ENCODE measurements at places on chromosomes 5 and 9. TPM values are rescaled to one million over a fixed set of nuclear protein-coding genes. Genes with fewer than 3 reads are reported as not detected.

DNA sequence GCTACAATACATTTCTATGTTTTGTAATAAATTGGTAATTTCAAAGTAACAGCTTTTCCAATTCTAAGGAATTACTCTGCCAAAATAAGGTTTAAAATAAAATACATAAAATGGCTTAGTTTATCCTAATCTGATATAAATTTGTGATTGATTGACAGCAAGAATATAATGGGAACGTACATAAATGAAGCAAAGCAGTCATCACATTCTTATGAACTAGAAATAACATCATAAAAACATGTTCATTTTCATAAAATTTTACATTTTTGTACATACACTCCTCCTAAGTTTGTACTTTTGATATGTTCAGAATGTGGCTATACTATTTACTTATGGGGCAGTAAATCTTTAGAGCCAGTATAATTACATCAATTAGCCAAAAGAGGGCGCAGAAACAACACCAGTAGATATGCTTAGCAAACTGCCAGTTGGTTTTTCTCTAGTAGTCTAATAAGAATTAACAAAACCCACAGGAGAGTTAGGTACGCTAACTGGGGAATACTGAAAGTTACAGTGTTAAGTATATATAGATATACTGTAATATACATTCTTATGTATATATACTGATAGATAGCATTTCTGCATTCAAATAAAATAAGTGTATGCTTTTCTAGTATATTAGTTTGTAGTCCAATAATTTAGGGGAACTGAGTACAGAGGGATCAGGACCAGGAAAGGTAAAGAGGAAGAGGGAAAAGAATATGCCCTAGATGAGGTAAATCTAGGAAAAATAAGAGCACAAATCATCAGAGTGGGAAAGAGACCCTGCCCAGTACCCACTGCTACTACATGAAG lies 76.8 kb downstream of the ZDHHC21 start:
- H3K4me3 ChIP-seq = no peak overlapping the region
- no peaks in the 10 kb centered on the region for H3K36me3 ChIP-seq
- no peak for DNase-seq
- H3K27ac ChIP-seq = no peak overlapping the region
- no peaks in the 10 kb centered on the region for H3K4me1 ChIP-seq

DNA sequence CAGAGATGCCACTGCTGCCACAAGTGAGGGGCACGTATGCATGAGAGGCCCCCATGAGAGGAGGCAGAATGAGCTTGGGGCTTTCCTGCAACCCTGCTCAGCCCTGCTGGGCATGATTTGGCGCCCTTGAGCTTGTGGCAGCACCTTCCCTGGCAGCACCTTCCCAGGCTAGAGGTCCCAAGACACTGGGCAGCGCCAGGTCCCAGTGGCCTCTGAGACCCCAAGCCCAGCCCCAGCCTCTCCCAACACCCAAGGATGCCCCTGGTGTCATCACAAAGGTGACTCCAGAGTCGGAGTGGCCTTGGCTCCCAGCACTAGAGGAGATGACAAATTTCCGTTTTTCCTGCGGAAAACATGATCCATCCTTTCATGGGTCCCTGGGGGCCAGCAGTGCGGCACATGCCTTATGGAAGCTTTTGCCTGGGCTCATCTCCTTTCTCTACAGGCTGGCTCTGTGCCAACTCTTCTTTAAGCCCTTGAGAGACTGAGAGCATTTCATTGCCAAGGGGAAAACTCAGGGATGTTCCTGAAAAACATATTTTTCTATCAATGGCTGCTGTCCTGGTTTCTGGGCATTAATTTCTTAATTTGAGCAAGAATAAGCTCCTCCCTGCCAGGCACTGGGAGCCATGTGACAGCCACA lies 77.1 kb upstream of the ADAMTS2 start:
- DNase-seq = no peak
- H3K27me3 ChIP-seq = no peaks in the 10 kb centered on the region
- no peak overlapping the region for H3K27ac ChIP-seq
- no peaks in the 10 kb centered on the region for H3K4me1 ChIP-seq
- H3K4me3 ChIP-seq = no peak overlapping the region
- H3K36me3 ChIP-seq = no peaks in the 10 kb centered on the region

DNA sequence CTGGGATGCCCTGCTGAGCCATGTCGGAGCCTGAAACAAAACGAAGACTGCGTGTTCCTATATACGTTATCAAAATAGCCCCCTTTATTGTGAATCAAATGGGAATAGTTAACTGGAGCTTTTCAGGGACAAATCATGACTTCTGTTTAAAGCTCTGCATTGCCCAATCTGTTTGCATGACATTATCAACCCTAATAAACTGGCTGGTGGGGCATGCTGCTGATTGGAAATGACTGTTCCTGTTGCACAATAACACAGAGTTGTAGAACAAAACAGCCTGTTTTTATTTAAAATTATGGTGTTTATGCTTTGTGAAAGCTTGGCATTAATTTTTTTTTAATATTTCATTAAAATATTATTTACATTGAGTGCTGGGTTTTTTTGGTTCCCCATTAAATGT lies 215.5 kb downstream of the TMEM167A start:
- no peak overlapping the region for H3K4me3 ChIP-seq
- no peaks in the 10 kb centered on the region for H3K27me3 ChIP-seq
- H3K4me1 ChIP-seq = no peaks in the 10 kb centered on the region

DNA sequence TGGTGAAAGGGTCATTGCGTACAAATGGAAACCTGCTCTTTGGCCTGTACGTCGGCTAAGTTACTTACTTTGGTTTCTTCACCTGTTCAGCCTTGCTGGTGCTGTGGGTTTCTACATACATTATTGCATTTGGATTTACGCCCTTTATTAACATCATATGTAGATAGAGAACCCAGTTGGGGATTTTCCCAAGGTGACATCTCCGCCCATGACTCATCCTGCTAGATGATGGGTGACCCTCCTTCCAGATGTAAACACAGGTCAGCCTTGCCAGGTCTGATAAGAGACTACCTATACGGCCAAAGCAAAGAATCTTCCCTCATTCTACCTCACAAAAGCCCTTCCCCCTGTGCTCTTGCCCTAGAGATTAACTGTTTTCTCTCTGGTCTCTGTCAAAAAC lies 360.9 kb downstream of the KDM4C start:
- DNase-seq = no peak
- H3K4me1 ChIP-seq = no peaks in the 10 kb centered on the region
- no peak overlapping the region for H3K27ac ChIP-seq

DNA sequence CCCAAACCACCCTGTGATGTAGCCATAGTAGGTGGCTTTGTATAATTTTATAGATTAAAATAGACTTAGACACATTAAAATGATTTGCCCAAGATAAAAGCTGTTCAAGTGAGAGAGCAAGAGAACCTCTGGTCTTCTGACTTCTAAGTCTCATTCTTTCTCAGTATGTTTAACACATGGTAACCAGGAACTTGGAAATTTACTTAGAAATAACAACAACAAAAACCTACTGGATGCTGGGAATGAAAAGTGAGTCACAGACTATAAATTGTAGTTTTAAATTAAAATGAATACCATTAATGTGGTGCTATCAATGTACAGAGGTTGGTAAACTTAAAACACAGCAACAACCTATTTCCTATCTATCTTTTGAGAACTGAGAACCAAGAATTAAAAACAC lies 30.4 kb downstream of the HMGCR start:
- H3K27me3 ChIP-seq = no peaks in the 10 kb centered on the region
- H3K27ac ChIP-seq = no peak overlapping the region
- H3K4me1 ChIP-seq = no peaks in the 10 kb centered on the region
- peaks cover 2% of the 10 kb centered on the region for H3K36me3 ChIP-seq

GRCh38 chr9:75365196-75365595 lies 276.9 kb downstream of the OSTF1 start:
- H3K27ac ChIP-seq = no peak overlapping the region
- H3K4me1 ChIP-seq = no peaks in the 10 kb centered on the region
- H3K4me3 ChIP-seq = no peak overlapping the region
- H3K36me3 ChIP-seq = no peaks in the 10 kb centered on the region
- no peaks in the 10 kb centered on the region for H3K27me3 ChIP-seq

- no peaks in the 10 kb centered on the region for H3K4me1 ChIP-seq
- no peak overlapping the region for H3K27ac ChIP-seq
- H3K36me3 ChIP-seq = no peaks in the 10 kb centered on the region
- no peaks in the 10 kb centered on the region for H3K27me3 ChIP-seq
- H3K4me3 ChIP-seq = no peak overlapping the region
- DNase-seq = no peak
Observed at GRCh38 chr9:79131246-79131774, 440.5 kb upstream of the TLE4 start.

Gene TRIM7
- total RNA-seq = 6.9 TPM

DNA sequence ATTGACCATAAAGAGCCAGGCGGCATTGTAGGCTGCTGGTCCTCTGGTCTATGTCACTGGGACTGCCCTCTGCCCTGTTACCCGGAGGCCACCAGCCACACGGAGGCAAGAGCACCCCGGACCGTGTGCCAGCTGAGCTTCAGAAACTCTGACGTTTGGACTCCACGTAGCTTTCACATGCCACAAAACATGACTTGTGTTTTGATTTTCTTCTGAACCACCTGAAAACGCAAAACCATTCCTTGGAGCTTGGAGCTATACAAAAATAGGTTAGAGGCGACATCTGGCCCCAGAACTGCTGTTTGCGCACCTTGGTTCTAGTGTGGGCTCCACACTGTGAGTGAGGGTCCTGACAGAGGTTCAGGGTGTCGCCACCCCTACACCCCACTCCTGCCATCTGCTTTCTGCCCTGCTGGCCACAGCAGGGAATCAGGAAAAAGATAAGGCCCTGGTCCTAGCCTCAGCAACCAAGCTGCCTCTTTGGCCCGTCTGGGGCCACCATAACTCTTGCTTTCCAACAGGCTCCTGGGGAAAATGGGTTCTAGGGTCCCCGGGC lies 151.3 kb upstream of the IRX2 start:
- H3K4me3 ChIP-seq = no peak overlapping the region
- no peak for DNase-seq
- H3K36me3 ChIP-seq = no peaks in the 10 kb centered on the region
- H3K4me1 ChIP-seq = no peaks in the 10 kb centered on the region

Gene LTC4S
- total RNA-seq = 34.7 TPM

Gene SPRY4
- 49.8 TPM for total RNA-seq

Gene CYLC2
- total RNA-seq = not detected

DNA sequence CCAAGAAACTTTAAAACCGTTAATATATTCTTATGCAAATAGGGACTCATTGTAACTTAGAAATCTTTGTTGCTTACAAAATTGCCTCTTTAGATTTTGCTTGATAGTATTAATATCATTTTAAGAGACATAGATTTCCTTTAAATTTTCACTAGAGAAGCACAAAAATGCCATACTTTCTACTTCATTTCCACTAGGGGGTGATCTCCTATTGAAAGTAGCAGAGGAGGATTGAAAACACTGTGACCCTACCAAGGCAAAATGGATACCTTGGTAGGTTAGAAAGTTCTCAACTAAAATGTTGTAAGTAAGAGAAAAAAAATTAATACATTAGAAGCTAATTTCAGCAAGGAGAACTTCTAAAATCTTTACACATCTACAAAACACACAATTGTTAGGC lies 204.9 kb downstream of the CHSY3 start:
- DNase-seq = no peak
- H3K4me1 ChIP-seq = no peaks in the 10 kb centered on the region
- H3K4me3 ChIP-seq = no peak overlapping the region
- H3K36me3 ChIP-seq = no peaks in the 10 kb centered on the region
- H3K27me3 ChIP-seq = no peaks in the 10 kb centered on the region

GRCh38 chr9:98171176-98171925 lies 21.1 kb downstream of the CORO2A start:
- no peak overlapping the region for H3K4me3 ChIP-seq
- no peak overlapping the region for H3K27ac ChIP-seq
- DNase-seq = no peak
- H3K27me3 ChIP-seq = no peaks in the 10 kb centered on the region
- H3K36me3 ChIP-seq = no peaks in the 10 kb centered on the region

- no peaks in the 10 kb centered on the region for H3K27me3 ChIP-seq
- no peaks in the 10 kb centered on the region for H3K36me3 ChIP-seq
- H3K27ac ChIP-seq = no peak overlapping the region
Observed at GRCh38 chr5:149775785-149776184, 45.7 kb downstream of the PPARGC1B start.

DNA sequence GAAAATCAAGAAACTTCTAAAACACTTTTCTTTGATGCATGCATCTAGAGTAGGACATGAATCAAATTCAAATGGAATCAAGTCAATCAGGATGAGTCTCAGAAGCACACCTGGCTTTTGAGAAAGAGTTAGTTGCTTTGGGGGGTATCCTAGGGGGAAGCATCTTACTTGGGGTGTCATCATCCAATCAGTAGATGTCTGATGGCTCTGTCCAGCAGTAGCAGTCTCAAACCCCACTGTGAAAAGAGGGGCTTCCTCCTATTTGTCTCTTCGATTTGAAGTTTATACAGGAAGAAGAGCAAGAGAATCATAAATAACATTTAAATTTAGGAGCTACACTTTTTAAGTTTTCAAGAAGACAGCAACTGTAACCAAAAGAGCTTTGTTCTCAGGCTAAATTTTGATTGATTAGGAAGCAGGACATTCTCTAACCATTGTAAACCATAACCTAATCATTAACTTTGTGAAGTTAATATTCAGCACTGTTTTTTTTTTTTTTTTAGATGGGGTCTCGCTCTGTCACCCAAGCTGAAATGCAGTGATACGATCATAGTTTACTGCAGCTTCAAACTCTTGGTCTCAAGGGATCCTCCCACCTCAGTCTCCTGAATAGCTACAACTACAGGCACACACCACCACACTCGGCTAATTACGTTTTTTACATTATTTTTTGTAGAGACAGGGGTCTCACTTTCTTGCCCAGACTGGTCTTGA lies 614.7 kb downstream of the CSNK1G3 start:
- H3K27ac ChIP-seq = no peak overlapping the region
- no peaks in the 10 kb centered on the region for H3K36me3 ChIP-seq
- H3K4me3 ChIP-seq = no peak overlapping the region
- DNase-seq = no peak
- H3K27me3 ChIP-seq = no peaks in the 10 kb centered on the region

GRCh38 chr5:15266229-15266628 lies 233.8 kb upstream of the FBXL7 start:
- no peak overlapping the region for H3K4me3 ChIP-seq
- no peak for DNase-seq
- H3K4me1 ChIP-seq = peaks cover 3% of the 10 kb centered on the region
- no peaks in the 10 kb centered on the region for H3K36me3 ChIP-seq
- no peak overlapping the region for H3K27ac ChIP-seq

GRCh38 chr9:105290954-105291353 lies 46.5 kb downstream of the SLC44A1 start:
- no peaks in the 10 kb centered on the region for H3K4me1 ChIP-seq
- no peak for DNase-seq
- no peaks in the 10 kb centered on the region for H3K27me3 ChIP-seq
- H3K36me3 ChIP-seq = no peaks in the 10 kb centered on the region
- H3K4me3 ChIP-seq = no peak overlapping the region

- no peaks in the 10 kb centered on the region for H3K27me3 ChIP-seq
- no peak overlapping the region for H3K27ac ChIP-seq
- H3K4me3 ChIP-seq = no peak overlapping the region
Observed at GRCh38 chr9:137441935-137442321, 771 bp upstream of the ENTPD8 start.

- no peak overlapping the region for H3K4me3 ChIP-seq
- H3K4me1 ChIP-seq = no peaks in the 10 kb centered on the region
- H3K36me3 ChIP-seq = no peaks in the 10 kb centered on the region
- H3K27me3 ChIP-seq = no peaks in the 10 kb centered on the region
- H3K27ac ChIP-seq = no peak overlapping the region
- DNase-seq = peak; percentile 16
Observed at GRCh38 chr5:10527281-10527950, 36.5 kb upstream of the ANKRD33B start.

GRCh38 chr9:132814937-132815336 lies 63.1 kb downstream of the AK8 start:
- no peaks in the 10 kb centered on the region for H3K36me3 ChIP-seq
- no peak overlapping the region for H3K4me3 ChIP-seq
- no peaks in the 10 kb centered on the region for H3K4me1 ChIP-seq
- no peaks in the 10 kb centered on the region for H3K27me3 ChIP-seq
- no peak for DNase-seq

Measured in aorta (tissue), 5 donors.